ENCODE measurements at places on chromosomes 1 and 21. TPM values are rescaled to one million over a fixed set of nuclear protein-coding genes. Genes with fewer than 3 reads are reported as not detected.

CD84 gene
- 13.7 TPM for total RNA-seq

TBX15 gene
- total RNA-seq: not detected

KRTAP11-1 gene
- not detected for total RNA-seq

APOBEC4 gene
- not detected for total RNA-seq

VWA5B1 gene
- total RNA-seq: 0.31 TPM

VHLL gene
- not detected for total RNA-seq

- DNase-seq: no peak
Measured at GRCh38 chr1:234542211-234542850, 63.4 kb upstream of the TARBP1 start.

DNA sequence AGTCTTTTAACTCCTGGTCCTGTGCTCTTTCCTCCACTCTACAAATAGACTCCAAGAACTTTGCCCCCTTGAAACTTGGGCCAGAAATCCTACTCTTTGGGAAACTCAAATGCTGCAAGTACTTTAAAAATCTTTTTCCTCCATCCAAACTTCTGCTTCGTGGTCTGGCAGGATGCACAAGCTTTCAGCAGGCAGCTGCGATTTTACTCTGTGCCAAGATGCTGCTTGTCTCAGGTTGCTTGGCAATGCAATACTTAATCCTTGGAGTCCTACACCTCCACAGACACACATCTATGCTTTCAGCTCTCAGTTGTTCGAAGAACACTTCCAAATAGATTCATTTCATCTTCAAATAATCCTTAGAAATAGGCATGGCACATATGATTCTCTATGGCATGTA, 435.3 kb upstream of the USP24 start:
- DNase-seq: no peak

DNA sequence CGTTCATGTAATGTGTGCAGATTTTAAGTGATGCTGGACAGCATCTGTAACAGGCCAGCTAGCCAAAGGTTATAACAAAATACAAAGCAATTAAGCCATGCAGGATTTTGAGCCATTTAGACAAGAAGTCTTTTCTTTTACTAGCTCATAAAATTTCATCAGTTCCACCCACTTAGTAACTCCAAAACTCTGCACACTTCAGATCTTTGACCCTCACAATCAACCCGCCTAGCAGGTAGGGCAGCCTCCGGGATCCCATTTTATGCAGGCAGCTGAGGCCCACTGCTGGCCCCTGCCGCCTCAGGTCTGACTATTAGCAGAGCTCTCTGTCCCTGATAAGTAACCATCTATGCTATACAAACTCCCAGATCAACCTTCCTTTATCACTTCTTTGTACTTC, 9.2 kb downstream of the LBR start:
- no peak for DNase-seq

DNA sequence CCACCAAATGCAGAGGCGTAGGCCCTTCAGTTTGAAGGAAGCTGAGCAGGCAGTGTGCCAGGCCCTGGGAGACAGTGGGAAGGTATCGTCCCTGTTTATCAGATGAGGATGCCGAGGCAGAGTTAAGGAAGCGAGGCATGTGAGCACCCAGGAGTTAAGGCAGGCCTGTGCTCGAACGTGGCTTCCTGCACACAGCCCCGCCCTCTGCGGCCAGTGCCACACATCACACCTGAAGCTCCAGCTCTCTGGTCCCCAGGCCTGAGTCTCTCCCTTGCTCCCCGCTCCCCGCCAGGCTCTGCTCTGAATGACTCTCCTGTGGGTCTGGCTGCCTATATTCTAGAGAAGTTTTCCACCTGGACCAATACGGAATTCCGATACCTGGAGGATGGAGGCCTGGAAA, 32.1 kb downstream of the EPHX1 start:
- DNase-seq: no peak

DNA sequence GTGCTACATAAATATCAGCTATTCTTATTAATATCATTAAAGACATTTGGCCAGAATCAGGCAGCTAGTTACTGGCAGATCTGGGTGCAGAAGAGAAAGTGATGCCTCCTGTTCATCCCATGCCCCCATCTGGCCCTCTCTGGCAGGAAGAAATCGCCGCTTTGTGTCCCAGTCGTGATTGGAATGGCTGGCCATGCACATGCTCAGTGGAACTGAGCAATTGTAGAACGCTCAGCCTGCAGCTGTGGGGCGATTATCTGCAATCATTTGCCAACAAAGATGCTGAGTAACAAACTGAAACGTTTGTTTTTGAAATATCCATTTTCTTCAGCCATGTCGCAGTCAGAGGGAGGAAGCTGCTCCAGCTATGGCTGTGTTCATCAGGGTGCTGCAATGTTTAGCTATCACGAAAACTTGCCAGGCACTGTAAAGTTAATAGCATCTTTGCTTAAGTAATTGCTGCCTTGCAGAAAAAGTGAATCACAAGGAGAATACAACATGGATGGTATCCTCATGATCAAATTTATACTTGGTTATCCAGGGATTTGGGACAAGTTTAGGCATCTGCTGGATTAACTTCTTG, 36.5 kb downstream of the NGF start:
- no peak for DNase-seq

All from activated naive CD8-positive, alpha-beta T cell treated with anti-CD3 and anti-CD28 coated beads for 36 hours (primary cell).